Mesendoderm (in vitro differentiated cells): ENCODE measurements at places on chromosomes 7 and 10.

GRCh38 chr7:34138483-34138882 is 233.1 kb downstream of the BMPER start:
- no peak for DNase-seq

DNA sequence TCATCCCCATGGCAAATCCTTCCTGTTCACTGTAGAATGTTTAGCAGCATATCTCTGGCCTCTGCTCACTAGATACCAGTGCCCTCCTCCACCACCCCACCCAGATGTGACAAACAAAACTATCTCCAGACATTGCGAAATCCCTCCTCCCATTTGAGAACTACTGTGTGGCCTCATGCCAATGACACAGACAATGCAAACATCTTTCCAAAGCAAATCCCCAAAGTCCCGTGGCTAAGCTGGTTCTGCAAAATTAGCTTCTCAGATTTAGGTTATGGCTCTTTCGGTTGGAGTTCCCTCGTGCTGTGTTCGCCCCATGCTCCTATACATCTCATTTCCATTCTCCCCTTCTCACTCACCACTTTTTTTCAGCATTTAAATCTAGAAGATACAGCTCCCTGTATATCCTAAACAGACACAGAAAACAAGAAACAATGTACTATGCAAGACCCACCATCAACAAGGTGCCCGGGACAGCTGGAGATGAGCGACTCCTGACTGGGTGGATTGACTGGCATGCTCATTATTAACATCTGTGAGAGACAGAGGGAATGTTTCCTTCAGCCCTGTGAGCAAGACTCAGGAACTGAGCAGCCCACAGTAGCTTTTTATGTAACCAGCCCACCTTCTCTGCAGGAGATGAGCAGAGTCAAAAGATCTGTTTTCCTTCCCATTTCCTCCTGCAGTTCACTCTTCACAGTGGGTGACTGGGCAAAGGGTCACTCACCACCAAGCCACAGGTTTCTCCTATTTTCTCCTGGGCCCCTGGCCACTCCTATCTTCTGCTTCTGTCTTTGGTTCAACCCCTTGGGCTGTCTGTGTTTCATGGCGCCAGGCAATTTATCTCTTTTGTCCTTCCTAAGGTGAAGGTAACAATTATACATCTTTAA is 225.7 kb upstream of the AOAH start:
- peak; percentile 16 for DNase-seq

DNA sequence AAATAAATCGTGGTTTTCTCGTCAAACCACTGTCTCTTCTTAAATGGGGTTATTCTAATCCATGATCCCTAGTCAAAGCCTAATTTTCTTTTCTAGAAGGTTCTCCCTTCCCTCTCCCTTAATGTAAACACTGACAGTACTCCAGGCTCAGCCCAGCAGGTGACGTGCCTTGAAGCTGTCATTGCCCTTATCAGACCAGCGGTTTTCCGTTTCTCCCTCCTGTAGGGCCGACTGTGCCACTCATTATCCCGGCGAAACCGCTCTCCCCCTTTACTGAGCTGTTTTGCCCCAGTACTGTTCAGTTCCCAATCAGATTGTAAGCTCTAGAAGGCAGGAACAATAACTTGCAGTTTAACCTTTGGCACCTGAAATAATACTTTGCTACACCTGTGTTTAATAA is 153.5 kb upstream of the RHEB start:
- no peak for DNase-seq

GRCh38 chr7:82430500-82431465 is 12.8 kb downstream of the CACNA2D1 start:
- DNase-seq, result no peak

DNA sequence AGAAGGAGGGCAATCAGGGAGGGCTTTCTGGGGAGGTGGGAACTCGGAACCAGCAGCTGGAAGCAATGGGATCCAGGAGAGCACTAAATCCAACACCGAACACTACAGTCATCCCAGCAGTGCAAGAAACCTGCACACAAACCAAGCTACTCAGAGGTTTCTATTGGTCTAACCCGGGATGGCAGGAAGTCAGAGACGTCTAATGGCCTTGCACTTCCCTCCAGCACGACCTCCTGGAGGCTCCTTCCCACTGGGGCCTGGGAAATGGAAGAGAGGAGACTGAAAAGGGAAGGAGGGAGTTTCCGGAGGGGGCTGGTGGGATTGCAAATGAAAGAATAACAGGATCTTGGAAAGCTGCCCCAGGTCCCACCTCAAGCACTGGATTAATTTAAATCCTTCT is 56.3 kb downstream of the TEX36 start:
- peak; percentile 36 for DNase-seq

- no peak for DNase-seq
These were observed 34.5 kb downstream of the ITPRIP start for GRCh38 chr10:104303594-104304355.

DNA sequence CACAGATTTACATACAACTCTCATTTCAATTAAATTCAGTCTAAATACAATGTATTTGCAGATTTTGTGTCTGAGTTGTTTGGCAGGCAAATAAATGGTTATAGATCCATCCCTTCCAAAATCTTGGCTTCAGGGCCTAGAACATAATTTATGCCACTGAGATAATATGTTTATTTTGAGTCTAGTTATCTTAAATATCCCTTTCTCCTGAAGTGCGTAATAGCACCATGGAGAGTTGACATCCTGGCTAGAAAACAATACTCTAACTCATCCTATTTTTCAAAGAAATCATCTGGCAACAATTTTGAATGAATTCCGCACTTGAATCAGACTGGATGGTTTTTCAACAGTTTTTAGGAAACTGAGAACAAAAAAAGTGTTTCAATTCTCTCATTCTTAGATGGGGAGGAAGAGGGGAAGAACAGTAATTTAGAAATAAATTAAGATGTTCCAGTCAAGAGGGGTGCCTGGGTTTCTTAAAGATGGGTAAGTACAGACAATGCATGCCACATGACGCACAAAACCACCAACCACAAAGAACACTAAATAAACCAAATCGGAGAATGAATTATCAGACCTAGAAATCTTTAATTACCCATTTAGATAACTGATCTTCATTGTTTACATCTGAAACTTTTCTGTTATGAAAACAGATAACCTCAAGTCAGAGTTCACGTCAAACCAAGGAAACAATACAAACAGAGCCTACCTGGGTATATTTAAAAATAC is 228.7 kb upstream of the PTN start:
- DNase-seq, result no peak

GRCh38 chr10:15200626-15201025 is 32.1 kb upstream of the NMT2 start:
- peak; percentile 98 for DNase-seq

GRCh38 chr10:73956476-73957359 is 41.2 kb upstream of the VCL start:
- no peak for DNase-seq
